H1 (cell line): ENCODE measurements at places on chromosomes 13 and 19. TPM values are rescaled to one million over a fixed set of nuclear protein-coding genes. Genes with fewer than 3 reads are reported as not detected.

FGF22 gene
- 1.7 and 1.9 TPM in 2 replicates for total RNA-seq

- no peaks in the 10 kb centered on the region for H3K4me1 ChIP-seq
- no peak overlapping the region for H3K27ac ChIP-seq
- H3K4me3 ChIP-seq = no peak overlapping the region
- DNase-seq = no peak
- H3K27me3 ChIP-seq = no peaks in the 10 kb centered on the region
- no peaks in the 10 kb centered on the region for H3K36me3 ChIP-seq
Measured at GRCh38 chr13:74767050-74767449, 632.8 kb upstream of the KLF12 start.

ZFR2 gene
- total RNA-seq = 14.5 TPM in 2 replicates

GRCh38 chr19:34979819-34980640, 16.0 kb upstream of the ZNF792 start:
- no peak overlapping the region for H3K4me3 ChIP-seq
- no peaks in the 10 kb centered on the region for H3K36me3 ChIP-seq
- H3K27ac ChIP-seq = no peak overlapping the region
- no peak for DNase-seq

GRCh38 chr19:16915734-16916133, 26.9 kb downstream of the F2RL3 start:
- no peaks in the 10 kb centered on the region for H3K4me1 ChIP-seq
- H3K27ac ChIP-seq = no peak overlapping the region
- no peak overlapping the region for H3K4me3 ChIP-seq
- no peaks in the 10 kb centered on the region for H3K36me3 ChIP-seq
- DNase-seq = no peak
- no peaks in the 10 kb centered on the region for H3K27me3 ChIP-seq

DNA sequence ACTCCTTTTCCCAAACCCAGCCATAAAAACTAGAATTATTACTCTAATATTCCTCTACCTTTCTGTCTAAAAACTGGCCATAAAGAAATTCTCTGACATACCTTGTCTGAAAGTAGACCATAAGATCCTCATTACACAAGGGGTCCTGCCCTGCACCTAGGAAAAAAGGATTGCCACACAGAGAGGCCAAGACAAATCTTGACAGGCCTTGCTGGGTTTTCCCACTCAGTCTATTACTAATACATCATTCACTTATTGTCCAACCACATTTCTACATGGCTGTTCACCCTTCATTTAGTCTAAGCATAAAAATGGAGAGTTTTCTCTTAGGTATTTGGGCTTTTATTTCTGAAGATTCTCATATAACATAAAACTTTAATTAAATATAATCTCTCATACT, 319.8 kb downstream of the PCDH20 start:
- no peaks in the 10 kb centered on the region for H3K36me3 ChIP-seq
- H3K4me1 ChIP-seq = peaks cover 2% of the 10 kb centered on the region
- no peaks in the 10 kb centered on the region for H3K27me3 ChIP-seq

- DNase-seq = no peak
- H3K4me1 ChIP-seq = no peaks in the 10 kb centered on the region
- no peak overlapping the region for H3K27ac ChIP-seq
- no peak overlapping the region for H3K4me3 ChIP-seq
- no peaks in the 10 kb centered on the region; the same call in 1 of the 2 replicates for H3K27me3 ChIP-seq
- H3K36me3 ChIP-seq = no peaks in the 10 kb centered on the region
Measured at GRCh38 chr19:6087074-6087571, 23.2 kb downstream of the RFX2 start.

DNA sequence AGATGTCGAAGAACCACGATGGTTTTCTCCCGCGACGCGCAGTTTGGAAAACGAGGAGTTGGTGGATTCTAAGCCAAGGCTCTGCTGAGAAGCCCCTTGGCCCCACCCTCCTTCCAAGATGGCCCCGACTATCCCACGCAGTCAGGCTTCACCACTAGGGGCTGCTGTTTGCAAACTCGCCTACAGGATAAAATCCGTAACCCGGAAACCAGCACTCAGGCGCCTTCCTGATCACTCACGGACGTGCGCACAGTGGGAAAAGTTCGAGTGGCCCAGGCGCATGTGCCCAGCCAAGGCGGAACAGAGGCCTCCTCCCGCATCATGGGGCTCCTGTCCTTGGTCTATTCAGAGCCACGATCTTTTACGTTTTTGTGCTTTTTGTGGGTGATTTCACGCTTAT, 19.2 kb upstream of the UQCR11 start:
- H3K27ac ChIP-seq = no peak overlapping the region
- peaks cover 7% of the 10 kb centered on the region; the same call in 1 of the 2 replicates for H3K4me1 ChIP-seq
- no peaks in the 10 kb centered on the region for H3K27me3 ChIP-seq
- no peak overlapping the region for H3K4me3 ChIP-seq

CYP4F2 gene
- not detected in 2 replicates for total RNA-seq

CCNA1 gene
- total RNA-seq = 4.0 and 4.1 TPM in 2 replicates

DNA sequence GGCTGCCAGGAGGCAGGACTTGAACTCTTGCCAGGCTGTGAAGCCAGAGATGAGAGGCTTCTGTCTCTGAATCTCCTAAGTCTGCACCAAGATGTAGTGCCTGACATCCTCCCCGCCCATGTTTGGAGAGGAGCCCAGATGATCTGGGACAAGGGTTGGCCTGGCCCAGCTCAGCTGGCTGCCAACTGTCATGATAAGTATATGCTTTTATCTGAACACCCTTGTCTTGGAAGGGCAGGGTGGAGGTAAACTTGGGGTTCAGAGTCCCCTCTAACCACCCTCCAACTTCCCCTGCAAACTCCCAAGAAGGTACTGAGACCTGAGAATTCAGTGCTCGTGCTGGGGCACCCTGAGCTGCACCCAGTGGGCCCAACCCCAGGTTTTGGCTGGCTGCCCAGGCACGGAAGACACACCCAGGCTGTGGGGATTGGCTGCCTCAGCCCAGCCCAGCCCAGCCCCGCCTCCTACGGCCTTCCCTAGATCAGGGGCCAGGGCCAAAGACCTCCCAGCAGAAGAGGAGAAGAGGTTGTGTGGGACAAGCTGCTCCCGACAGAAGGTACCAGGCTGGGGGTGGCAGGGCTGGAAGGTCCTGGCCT, at the start of gene CYP4F12:
CYP4F12 (plus strand) TSS at position 508 of the 596 bp plus-strand sequence. CDS start 443 bp downstream, outside the sequence.
- no peaks in the 10 kb centered on the region for H3K27me3 ChIP-seq
- H3K4me1 ChIP-seq = no peaks in the 10 kb centered on the region
- no peaks in the 10 kb centered on the region for H3K36me3 ChIP-seq
- no peak within 1 kb of the TSS for H3K27ac ChIP-seq

DNA sequence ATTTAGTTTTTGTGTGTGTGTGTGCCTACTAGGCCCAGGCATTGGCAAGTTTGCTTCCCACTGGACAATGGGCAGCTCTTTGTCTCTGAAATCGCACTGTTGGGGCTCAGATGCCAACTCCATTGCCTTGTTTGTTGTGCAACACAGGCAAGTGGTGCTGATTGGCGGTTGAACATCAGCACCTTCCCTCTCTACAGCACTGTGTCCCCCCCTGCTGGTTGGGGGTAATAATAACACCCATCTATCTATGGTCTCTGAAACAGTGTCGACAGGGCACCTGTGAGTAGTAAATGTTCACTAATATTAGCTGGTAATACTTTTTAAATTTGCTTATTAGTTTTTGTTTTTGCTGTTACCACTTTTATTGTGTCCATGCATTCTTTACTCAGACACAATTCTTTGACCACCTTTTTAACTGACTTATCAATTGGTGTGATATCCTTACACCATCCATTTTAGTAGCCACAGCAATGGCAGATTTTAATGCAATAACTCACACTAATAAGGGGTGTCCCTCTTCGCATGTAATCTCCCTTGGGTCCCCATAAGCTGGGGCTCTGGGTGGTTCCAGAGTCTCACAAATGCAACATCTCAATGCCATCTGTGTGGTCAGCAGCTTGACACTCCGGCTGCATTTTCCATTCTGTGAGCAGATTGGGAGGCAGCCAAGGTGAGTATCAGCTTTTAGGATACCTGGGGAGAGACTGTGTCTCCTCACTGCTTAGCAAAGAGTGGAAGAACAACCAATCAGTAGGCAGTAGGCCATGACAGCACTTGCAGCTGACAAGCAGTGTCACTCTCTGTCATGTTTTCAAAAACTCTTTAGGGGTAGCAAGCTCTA, 47.7 kb upstream of the UQCRFS1 start:
- no peak overlapping the region for H3K4me3 ChIP-seq
- H3K4me1 ChIP-seq = no peaks in the 10 kb centered on the region
- H3K27me3 ChIP-seq = no peaks in the 10 kb centered on the region

DNA sequence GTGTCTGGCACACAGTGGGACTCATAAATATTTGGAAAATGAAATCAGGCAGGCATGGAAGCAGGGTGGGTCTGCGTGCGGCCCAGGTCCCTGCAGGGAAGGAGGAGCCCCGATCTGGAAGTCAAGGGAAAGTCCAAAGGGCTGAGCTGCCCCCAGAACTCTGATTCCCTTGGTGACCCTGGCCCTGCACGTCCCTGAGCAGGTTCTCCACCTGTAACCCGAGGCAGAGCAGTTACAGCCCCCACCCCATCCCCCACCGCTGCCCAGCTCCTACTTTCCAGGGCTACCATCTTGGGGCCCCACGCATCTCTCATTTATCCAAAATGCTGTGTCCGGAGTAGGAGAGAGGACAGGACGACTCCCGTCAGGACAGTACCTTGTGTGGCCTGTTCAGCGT, 2.1 kb downstream of the PLEKHF1 start:
- no peak overlapping the region for H3K27ac ChIP-seq
- peaks cover 19% of the 10 kb centered on the region for H3K4me1 ChIP-seq
- peaks cover 10% of the 10 kb centered on the region for H3K27me3 ChIP-seq
- H3K36me3 ChIP-seq = no peaks in the 10 kb centered on the region

DNA sequence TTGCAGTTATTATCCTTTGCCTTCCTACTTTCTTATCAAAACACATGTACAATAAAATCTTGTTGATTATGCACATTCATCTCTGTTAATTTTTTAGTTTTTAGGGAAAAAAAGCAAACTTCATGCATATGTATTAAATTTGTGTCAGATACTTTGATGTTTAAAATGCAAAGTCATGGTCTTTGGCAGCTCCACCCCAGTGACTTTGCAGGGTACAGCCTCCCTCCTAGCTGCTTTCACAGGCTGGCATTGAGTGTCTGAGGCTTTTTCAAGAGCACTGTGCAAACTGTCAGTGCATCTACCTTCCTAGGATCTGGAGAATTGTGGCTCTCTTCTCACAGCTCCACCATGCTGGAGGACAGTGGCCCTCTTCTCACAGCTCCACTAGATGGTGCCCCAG, 1988.1 kb upstream of the PCDH20 start:
- no peaks in the 10 kb centered on the region for H3K27me3 ChIP-seq
- DNase-seq = no peak
- no peak overlapping the region for H3K27ac ChIP-seq
- no peak overlapping the region for H3K4me3 ChIP-seq
- H3K36me3 ChIP-seq = no peaks in the 10 kb centered on the region

DNA sequence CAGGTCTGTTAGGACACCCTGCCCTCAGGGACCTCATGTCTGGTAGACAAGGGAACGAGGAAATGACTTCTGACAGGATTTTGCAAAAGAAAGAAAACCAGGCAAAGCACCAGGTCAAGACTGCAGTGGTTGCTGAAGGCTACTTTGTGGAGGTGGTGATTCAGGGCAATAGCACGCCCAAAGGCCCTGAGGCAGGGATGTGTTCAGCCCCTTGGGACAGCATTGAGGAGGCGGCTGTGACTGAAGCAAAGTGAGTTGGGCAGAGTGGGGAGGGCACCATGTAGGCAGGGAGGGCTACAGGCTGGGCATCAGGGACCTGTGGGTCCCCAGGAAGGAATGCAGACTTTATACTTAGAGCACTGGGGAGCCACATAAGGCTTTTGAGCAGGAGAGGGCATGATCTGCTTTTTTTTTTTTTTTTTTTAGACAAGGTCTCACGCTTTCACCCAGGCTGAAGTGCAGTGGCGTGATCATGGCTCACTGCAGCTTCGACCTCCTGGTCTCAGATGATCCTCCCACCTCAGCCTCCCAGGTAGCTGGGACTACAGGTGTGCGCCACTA, 10.8 kb upstream of the HOMER3 start:
- H3K27ac ChIP-seq = no peak overlapping the region
- no peaks in the 10 kb centered on the region for H3K4me1 ChIP-seq
- no peak for DNase-seq
- 0 out of 2 replicates have a peak, but pooled peaks cover 2% of the 10 kb centered on the region for H3K36me3 ChIP-seq
- no peak overlapping the region for H3K4me3 ChIP-seq
- no peaks in the 10 kb centered on the region for H3K27me3 ChIP-seq

GRCh38 chr13:85441364-85441763, 357.9 kb downstream of the SLITRK6 start:
- no peak overlapping the region for H3K27ac ChIP-seq
- H3K4me3 ChIP-seq = no peak overlapping the region
- no peaks in the 10 kb centered on the region for H3K36me3 ChIP-seq
- DNase-seq = no peak
- no peaks in the 10 kb centered on the region for H3K27me3 ChIP-seq

DNA sequence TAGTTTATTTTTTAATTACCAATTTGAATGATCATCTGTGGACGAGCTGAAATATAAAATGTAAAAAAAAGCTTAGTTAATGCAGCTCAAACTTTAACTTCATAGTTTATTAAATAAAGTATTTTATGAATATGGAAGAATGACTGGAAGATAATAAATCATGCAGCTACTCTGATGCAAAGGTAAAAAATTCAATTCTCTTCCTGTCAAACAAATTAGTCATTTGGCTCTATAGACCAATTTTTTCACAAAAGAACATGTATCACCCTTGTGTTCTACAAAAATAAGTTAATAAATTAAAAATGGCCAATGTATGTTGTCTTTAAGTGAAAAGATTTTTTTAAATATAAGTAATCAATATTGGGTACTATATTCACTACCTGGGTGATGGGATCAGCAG, 26.2 kb downstream of the EXOSC8 start:
- no peak overlapping the region for H3K4me3 ChIP-seq
- no peaks in the 10 kb centered on the region for H3K4me1 ChIP-seq
- peaks cover 21% of the 10 kb centered on the region for H3K36me3 ChIP-seq
- DNase-seq = no peak
- no peak overlapping the region for H3K27ac ChIP-seq
- no peaks in the 10 kb centered on the region for H3K27me3 ChIP-seq

DNA sequence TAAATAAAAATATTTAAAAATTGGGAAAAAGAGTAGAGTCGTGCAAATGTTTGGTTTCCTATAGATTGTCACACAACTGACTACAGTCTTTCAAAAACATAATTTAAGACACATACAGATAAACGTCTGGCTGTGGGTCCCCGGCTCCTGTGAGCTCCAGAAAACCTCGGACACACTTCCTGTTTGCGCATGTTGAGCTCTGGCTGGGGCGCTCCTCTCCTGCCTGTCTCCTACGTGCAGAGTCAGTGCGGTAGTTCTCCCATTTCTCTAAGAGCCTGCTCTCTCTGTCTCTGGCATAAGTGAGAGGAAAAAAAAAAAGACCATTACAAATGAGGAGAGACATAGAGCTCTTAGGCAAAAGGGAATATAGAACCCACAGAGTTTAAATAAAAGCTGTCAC, 128.2 kb upstream of the OBI1 start:
- no peak overlapping the region for H3K4me3 ChIP-seq
- no peaks in the 10 kb centered on the region for H3K36me3 ChIP-seq
- DNase-seq = no peak
- no peaks in the 10 kb centered on the region for H3K27me3 ChIP-seq
